ENCODE measurements at places on chromosomes 2 and 18.
A peak's percentile ranks its signal among the peaks of the same experiment; 100 is the strongest.

DNA sequence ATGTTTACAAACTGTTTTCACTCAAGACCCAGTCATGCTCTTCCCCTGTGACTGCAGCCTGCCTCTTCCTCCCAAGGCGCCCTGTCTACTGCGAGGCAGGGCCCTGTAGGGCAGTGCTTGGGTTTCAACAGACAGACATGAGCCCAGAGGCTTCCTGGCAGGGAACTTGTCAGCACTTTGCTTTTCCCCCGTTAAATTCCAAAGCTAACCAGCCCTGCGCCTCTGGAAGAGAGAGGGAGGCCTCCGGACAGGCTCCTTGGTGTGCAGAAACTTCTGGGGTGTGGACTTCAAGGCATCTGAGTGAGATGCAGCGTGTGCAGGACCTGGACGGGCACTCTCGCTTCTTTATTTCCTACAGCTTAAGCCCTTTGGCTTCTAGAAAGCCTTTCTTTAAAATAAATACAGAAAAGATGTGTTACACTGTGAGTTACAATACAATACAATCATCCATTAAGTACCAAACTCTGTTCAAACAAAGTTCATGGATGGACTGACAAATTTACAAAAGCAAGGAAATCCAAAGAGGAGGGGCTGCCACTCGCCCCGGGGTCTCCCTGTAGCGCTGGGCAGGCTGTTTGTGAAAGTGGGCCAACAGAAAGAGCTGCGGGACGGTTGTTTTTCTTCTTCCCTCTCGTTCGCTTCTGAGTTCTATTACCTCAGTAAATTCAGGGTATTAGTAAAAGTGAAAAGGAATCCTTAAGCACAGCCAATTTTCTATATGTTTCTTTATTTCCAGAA is 8.8 kb upstream of the ZNF516 start:
- DNase-seq: no peak

DNA sequence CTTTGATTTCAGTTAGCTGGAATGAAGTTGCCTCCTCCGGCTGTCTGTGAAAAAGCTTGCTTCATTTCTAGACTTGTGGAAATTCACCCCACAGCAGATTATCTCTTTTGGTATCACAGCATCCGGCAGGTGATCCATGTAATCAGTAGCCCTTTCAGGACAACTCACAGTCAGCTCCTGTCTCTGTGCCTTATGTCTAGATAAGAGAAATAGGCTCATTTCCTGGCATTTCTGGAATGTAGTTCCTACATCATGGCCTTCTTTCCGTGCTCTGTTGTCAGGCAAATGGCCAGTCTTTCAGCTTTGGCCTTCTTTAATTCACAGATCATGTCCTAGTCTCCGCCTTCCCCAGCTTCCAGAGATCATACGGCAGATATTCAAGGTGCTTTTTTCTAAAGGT is 455.4 kb downstream of the NUP35 start:
- DNase-seq: no peak

GRCh38 chr2:24220554-24221291 is 45.9 kb downstream of the FAM228A start:
- DNase-seq: no peak

GRCh38 chr2:105804266-105804665 is 59.6 kb downstream of the NCK2 start:
- no peak for DNase-seq

DNA sequence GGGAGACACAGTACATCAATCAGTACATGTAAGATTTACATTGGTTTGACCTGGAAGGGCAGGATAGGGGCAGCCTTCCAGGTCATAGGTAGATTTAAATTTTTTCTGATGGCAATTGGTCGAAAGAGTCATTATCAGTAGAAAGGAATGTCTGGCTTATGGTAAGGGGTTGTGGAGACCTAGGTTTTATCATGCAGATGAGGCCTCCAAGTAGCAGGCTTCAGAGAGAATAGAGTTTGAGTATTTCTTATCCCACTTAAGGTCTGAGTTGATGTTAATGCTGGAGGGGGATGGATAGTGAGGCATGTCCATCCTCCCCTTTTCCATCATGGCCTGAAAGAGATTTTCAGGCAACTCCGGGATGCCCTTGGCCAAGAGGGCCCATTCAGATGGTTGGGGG is 60.7 kb downstream of the SPTBN1 start:
- no peak for DNase-seq

DNA sequence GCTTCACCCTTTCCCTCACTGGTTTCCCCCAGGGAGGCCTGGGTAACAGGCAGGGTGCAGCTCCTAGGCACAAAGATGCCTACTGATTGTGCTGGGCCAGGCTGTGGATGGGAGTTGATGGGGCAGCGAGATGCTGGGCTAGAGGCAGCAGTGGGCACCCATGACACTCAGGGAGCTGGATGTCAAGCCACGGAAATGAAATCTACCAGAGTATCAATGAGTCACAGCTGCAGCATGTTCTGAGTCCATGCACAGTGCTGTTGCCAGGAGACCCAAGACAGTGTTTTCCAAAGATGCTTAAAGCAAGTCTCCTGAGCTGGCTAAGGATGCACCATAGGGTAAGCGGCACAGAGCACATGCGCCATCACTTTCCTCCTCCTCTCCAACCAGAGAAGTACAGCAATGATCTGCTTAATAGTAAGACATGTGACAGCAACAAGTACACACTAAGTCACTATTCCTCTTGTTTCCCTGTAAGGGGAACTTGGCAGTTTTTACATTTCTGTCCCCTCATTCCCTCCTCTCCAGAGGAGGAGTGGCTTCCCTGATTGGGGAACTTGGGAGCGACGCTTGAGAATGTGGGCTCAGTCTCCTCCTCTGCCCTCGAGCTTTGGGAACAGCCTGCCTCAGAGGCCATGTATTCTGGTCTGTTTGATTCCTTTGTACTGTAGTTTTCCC is 57.2 kb downstream of the CDC42EP3 start:
- DNase-seq: peak; percentile 90

- DNase-seq: no peak
Observed at GRCh38 chr2:40466935-40467572, 15.2 kb upstream of the SLC8A1 start.

DNA sequence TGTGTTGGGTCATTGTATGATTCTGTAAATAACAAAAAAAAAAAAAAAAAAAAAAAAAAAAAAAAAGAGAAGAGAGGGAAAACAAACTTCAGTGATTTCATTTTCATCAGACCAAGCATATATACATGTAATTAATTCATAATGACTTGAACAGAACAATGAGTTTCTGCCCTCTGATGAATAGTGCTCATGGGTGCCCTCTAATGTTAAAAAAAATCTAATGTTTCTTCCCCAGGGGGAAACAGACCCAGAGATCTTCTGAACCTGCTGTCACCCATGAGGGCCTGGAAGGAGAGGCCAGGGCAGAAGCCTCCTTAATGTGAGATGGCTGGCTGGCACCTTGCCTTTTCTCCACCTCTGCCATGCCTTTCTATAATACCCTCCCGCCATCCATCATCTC is 289.2 kb downstream of the ZNF521 start:
- no peak for DNase-seq

DNA sequence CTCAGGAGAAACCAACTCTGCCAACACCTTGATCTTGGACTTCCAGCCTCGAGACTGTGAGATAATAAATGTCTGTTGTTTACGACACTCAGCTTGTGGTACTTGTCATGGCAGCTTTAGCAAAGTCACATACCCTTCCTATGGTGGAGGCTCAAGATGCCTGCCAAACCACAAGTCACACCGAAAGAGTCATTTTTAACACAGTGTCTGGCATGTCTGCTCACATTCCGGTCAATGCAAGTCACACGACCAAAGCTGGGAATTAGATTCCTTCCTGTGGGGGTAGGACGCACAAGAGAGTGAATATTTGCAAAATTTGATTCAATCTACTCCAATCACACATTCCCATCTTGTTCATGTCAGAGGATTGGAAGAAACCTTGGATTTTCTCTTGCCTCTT is 24.6 kb downstream of the KCNE4 start:
- DNase-seq: peak; percentile 74

DNA sequence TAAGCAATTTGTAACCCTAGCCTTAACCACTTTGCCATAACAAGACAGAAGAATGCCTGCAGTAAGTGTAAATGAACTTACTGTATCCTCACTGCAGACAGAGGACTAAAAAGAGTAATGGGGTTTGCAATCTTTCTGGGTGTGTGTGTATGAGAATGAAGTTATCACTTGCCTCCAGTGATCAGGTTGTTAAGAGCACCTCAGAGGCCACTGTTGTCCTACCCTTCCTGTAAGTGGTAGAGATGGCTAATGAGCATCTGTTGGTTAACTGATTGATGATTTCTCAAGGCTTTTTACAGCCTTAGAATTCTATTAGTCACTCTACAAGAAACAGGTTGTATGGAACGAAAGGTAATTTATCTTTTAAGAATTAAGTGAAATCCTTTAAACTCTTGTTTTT is 27.6 kb upstream of the GTF2A1L start:
- DNase-seq: no peak

DNA sequence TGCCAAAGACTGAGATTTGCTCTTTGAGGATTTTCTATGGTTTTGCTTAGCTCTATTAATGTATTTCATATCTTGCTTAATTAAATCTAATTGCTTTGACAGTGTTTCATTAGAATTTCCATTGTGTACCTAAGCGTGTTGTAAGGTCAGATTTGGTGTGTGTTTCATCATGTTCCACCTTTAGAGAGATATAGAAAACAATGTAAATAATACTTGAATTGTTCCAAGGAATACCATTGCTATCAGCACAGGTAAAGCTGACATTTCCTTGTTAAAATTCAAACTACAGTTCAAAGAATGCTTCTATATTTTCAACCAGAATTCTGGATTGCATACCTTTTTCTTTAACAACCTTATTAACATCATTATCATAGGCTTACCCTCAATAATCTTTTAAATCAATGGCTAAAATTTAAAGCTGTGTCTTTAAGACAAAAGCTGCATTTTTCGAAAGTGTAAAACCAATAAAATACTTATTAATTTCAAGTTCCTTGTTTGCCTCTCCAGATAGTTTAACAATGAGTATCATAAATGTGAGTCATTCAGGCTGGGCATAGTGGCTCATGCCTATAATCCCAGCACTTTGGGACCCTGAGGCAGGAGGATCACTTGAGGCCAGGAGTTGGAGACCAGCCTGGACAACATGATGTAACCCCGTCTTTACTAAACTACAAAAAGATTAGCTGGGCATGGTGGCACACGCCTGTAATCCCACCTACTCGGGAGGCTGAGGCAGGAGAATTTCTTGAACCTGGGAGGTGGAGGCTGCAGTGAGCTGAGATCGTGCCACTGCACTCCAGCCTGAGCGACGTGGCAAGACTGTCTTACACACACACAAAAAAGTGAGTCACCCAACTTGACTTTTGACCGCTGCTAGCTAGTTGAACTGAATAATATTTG is 188.0 kb upstream of the PKDCC start:
- no peak for DNase-seq

- DNase-seq: no peak
Observed at GRCh38 chr2:239611222-239611795, 210.5 kb upstream of the HDAC4 start.

DNA sequence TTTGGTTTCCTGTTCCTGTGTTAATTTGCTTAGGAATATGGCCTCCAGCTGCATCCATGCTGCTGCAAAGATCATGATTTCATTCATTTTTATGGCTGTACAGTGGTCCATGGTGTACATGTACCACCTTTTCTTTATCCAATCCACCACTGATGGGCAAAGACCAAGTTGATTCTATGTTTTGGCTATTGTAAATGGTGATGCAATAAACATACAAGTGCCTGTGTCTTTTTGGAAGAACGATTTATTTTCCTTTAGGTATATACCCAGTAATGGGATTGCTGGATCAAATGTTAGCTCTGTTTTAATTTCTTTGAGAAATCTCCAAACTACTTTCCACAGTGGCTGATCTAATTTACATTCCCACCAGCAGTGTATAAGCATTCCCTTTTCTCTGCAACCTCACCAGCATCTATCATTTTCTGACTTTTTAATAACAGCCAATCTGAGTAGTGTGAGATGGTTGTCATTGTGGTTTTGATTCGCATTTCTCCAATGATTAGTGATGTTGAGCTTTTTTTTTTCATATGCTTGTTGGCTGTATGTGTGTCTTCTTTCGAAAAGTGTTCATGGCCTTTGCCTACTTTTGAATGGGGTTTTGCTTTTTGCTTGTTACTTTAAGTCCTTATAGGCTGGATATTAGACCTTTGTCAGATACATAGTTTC is 19.4 kb downstream of the EXOC6B start:
- no peak for DNase-seq

- DNase-seq: no peak
Observed at GRCh38 chr2:69538872-69539548, 101.8 kb upstream of the NFU1 start.

DNA sequence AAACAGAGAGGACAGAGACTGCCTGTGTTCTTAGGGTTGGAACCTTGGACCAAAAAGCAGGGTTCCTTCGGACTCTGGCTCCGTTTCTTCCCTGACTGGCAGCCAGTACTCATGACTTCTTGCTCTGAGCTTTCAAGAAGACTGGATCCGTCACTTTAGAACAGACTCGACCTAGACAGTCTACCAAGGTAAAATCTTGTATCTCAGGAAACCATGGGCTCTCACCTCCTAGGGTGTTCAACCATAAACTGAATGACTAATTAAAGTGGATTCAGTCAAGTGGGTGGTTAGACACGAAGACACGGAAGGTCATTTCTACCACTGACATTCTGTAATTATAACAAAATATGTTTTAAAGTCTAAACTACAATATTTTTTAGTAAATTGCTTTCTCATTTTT is 153.8 kb upstream of the SLC39A10 start:
- DNase-seq: no peak

- no peak for DNase-seq
Observed at GRCh38 chr2:232038251-232038880, 76.9 kb downstream of the DIS3L2 start.

GRCh38 chr2:202609381-202610145 is 25.2 kb upstream of the FAM117B start:
- DNase-seq: peak; percentile 31

- DNase-seq: no peak
Observed at GRCh38 chr2:160490733-160491685, 2.6 kb downstream of the RBMS1 start.

- no peak for DNase-seq
Observed at GRCh38 chr2:19649142-19649541, 252.6 kb downstream of the TTC32 start.

DNA sequence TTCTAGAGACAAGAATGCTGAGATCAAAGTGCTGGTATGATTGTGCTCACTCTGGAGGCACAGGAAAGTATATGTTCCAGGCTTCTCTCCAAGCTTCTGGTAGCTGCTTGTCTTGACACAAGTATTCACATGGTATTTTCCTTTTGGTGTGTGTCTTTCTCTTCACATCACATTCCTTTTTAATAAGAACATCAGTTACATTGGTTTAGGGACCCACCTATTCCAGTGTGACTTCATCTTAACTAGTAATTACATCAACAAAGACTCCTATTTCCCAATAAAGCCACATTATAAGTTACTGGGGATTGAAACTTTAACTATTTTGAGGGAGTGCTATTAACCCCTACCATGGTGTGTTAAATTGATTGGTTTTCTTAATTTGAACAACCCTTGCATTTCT is 119.1 kb downstream of the FSIP2 start:
- no peak for DNase-seq

DNA sequence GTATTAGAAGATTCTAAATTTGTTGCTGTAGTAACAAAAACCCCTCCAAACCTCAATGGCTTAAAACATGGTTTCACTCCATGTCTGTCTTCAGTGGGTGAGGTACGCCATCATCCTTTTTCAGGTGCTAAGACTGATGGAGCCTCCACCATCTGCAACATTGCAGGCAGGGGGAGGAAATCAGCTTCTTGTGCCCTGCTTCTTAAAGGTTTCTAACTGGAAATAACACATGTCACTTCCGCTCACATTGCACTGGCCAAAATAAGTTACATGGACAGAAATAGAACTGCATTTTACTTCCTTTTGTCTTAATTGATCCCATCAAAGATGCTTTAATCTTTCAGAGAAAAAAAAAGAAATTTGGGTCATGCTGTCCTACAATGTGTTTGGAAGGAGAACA is 94.1 kb downstream of the GALNT3 start:
- no peak for DNase-seq
